ENCODE measurements at places on chromosomes 3 and 15. TPM values are rescaled to one million over a fixed set of nuclear protein-coding genes. Genes with fewer than 3 reads are reported as not detected.

LAMB2 gene
- total RNA-seq = 189 TPM

DISP2 gene
- total RNA-seq = 10.0 TPM

PAK6 gene
- 6.3 TPM for total RNA-seq

TERC gene
- total RNA-seq = 6.0 TPM

ZNF197 gene
- 7.0 TPM for total RNA-seq

ASB14 gene
- not detected for total RNA-seq

SLC51A gene
- not detected for total RNA-seq
